ENCODE measurements at places on chromosomes 4 and X.

- DNase-seq: no peak
Observed at GRCh38 chr4:149176039-149176438, 639.6 kb downstream of the IQCM start.

DNA sequence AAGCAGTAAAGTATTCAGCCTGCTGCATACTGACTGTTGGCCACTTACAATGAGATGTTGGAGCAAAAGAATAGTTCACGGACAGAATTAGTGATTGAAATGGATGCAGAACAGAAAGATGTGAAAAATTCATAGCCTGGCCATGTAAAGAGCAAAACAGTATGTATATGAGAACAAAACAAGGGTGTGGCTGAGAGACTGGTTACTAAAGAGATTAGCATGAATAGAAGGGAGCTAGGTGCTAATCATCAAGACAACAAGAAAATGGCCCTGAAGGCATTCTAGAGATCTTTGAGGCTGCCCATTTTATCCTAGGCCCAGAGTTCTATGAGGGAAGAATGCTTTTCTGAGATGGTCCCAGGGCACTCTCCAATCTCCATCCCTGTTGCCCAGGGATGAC lies 208.5 kb downstream of the ARHGEF9 start:
- no peak for DNase-seq

DNA sequence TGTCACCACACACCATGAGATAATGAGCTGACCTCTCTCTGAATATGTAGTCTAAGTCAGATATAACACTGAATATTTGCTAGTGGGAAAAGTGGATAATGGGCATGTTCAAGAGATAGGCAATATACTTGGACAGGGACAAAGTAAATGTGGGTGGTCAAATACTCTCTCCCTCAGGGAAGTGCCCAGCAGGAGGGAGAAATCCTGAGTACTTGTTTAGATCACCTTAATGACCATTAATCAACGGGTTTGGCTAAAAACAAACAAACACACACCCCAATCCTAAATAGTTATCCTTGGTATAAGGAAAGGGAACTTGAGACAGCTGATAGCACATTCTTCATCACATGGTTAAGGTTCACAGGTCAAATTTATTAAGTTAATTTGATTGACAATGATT lies 933.5 kb downstream of the C4orf33 start:
- no peak for DNase-seq

DNA sequence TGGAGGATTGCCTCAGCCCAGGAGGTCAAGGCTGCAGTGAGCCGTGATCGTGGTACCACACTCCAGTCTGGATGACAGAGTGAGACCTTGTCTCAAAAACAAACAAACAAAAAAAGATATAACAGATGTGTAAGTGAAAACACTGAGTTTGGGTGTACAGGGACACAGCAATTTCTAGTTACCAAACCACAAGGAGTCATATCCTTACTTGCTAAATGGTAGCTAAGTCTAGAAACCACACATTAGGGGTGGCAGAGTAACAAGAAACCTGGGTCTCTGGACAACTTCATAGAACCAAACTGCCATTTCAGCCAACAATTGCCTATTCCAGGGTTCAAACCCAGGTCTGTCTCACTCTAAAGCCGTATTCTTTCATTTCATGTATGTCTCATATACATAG lies 20.8 kb downstream of the PPEF2 start:
- DNase-seq: no peak

DNA sequence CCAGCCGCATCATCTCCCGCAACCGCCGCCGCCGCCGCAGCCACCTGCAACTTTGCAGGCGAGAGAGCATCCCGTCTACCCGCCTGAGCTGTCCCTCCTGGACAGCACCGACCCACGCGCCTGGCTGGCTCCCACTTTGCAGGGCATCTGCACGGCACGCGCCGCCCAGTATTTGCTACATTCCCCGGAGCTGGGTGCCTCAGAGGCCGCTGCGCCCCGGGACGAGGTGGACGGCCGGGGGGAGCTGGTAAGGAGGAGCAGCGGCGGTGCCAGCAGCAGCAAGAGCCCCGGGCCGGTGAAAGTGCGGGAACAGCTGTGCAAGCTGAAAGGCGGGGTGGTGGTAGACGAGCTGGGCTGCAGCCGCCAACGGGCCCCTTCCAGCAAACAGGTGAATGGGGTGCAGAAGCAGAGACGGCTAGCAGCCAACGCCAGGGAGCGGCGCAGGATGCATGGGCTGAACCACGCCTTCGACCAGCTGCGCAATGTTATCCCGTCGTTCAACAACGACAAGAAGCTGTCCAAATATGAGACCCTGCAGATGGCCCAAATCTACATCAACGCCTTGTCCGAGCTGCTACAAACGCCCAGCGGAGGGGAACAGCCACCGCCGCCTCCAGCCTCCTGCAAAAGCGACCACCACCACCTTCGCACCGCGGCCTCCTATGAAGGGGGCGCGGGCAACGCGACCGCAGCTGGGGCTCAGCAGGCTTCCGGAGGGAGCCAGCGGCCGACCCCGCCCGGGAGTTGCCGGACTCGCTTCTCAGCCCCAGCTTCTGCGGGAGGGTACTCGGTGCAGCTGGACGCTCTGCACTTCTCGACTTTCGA lies 654 bp downstream of the ATOH1 start:
- no peak for DNase-seq

DNA sequence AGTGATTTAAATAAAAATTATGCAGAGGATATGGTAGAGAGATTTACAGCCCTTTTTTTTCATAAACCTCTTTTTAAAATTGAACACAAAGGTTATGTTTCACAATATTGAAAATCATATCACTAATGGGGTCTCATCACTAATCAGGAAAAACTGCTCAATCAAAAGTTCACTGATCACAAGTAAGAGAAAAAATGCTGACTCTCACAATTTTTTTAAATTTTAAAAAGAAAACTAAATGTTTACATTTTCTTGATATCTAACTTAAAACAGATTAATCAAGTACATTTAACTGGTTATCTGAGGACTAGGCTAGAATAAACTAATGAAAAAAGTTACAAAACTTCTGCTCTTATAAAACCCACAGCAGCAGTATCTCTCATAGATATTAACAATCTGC lies 8.5 kb downstream of the LAMTOR3 start:
- DNase-seq: no peak

DNA sequence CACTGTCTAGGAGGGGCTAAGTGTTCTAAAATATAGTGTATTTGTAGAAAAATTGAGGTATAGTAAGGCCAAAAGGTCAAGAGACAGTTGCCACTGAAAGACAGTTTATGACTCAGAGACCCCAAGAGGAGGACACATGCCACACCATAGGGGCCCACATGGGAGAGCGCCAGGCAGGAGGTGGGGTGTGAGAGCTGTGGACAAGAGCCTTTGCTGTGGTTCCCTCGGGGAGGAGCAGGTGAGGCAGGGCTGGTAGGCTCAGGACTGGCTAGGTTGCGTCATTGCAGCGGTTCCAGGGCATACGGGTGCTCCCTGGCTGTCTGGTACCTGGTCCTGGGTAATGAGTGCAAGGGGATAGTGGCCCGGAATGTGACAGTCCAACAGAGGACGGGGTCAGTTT lies 37.6 kb downstream of the CCNQ start:
- no peak for DNase-seq

DNA sequence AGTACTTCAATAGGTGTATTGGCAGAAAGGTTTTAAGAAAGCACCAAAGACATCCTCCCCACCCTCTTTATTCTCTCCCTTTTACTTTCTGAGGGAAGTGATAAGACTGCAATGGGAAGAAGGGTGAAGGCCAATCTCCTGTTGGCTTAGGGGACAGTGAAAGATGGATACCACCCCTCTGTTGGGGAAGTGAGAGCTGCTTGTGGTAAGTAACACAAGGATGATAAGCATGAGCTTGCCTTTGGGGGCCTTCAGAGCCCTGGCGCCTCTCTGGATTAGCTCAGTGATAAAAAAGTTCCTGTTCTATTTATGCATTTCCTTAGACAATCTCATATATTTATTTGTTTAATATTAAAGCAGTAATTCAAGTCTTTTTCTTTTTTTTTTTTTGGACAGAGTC lies 5.2 kb upstream of the KLF8 start:
- no peak for DNase-seq

DNA sequence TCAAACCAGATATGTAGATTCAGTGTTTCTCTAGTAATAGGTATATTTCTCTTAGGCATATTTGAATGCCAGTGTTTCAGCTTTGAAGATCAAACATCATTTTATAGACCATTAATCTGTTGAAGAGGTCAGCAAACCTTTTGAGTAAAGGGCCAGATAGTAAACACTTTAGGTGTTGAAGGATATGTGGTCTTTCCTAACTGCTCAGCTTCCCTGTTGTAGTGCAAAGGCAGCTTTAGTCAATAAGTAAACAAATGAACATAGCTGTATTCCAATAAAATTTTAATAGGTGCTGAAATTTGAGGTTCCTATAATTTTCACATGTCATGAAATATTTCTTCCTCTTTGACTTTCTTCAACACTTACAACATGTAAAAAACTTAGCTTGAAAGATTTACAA lies 201.6 kb downstream of the ADGRL3 start:
- no peak for DNase-seq

GRCh38 chrX:154023276-154024000 lies 3.7 kb upstream of the IRAK1 start:
- DNase-seq: no peak

DNA sequence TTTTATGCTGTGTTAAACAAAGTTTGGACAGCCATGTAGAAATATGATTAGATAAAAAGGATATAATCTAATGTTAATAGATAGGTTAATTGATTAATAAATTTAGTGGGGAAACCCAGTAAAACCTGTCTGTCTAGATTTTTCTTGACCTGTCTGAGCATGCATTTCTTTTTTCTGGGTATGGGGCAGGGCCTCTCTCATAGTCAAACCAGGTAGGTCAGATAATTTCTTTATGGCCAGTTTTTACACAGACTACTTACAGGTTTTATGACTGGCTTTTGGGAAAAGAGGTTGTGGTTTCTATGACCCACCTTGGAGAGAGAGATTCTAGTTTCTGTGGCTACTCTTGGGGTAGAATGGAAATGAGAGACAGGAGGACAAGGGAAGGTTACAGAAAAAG lies 135.6 kb upstream of the EPHA5 start:
- DNase-seq: no peak

- DNase-seq: peak; percentile 97
Observed at GRCh38 chr4:38319456-38320342, 344.3 kb upstream of the KLF3 start.

DNA sequence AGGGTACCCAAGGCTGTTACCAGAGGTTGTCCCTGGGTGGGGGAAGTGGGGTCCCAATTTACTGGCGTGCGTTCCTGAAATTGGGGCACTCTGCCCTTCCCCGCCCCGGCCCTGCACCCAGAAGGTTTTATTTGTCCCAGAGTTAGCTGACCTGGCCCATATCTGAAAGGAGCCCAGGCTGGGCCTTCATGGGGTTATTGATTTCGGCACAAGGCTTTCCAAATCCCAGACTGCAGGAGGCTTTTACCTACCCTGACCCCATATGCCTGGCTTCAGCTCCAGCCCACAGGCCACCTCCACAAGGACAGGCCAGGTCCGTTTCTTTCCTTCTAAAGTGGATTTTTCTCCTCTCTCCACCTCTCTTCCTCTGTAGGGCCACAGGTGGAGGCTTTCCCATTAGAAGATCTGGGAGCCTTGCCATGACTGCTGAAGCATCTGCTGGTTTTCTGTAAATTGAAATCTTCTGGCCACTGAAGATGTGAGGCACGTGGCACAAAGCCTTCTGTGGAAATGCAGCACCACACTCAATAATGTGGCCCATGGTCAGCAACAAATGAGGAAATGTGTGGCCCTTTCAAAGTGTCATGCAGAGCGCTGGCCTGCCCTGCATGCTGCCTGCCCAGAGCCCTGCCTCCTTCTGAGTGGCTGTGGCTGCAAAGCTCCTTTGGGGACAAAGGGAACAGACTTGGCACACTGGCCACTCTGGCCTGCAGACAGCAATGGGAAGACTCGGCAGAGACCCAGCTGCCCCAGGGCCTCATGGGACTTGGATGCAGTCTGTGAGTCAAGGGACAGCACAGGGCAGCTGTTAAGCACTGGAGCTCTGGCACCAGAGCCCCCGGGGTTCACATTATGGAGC lies 43.1 kb upstream of the MTM1 start:
- DNase-seq: no peak

DNA sequence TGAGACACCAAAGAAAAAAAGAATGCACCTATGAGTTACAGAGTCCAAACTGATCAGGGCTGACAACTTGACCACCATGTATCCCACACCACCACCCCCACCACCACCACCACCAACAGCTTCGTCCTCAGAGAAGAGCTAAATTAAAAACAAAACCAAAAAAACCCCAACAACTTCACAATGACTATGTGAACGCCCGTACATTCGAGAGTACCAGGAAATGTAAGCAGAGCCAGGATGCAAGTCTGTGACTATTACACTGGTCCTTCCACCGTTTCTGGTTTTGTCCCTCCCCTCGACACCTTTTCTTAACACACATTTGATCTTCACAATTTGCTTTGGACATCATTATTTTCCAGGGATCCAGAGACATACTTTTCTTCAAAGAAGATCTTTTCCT lies 51.0 kb downstream of the WFS1 start:
- no peak for DNase-seq

GRCh38 chrX:52437212-52437611 lies 58.4 kb upstream of the XAGE1A start:
- no peak for DNase-seq

- no peak for DNase-seq
Observed at GRCh38 chrX:72029483-72030411, 102.0 kb downstream of the RTL5 start.

- no peak for DNase-seq
Observed at GRCh38 chrX:115690511-115691216, 129.7 kb downstream of the PLS3 start.

DNA sequence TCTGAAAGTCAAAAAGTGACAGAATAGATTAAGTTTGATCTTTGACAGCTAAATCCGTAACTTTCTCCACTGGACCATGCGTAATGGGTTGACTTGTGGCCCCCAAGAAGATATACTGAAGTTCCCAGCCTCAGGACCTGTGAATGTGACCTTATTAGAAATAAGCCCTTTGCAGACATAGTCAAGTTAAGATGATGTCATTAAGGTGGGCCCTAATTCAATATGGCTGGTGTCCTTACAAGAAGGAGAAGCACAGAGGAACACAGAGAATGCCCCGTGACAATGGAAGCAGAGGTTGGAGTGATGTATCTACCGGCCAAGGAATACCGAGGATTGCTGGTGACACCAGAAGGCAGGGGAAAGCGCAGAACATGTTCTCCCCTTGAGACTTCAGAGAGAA lies 14.4 kb downstream of the ENPP6 start:
- DNase-seq: no peak

- DNase-seq: no peak
Observed at GRCh38 chrX:23953908-23954269, 46.1 kb downstream of the CXorf58 start.

DNA sequence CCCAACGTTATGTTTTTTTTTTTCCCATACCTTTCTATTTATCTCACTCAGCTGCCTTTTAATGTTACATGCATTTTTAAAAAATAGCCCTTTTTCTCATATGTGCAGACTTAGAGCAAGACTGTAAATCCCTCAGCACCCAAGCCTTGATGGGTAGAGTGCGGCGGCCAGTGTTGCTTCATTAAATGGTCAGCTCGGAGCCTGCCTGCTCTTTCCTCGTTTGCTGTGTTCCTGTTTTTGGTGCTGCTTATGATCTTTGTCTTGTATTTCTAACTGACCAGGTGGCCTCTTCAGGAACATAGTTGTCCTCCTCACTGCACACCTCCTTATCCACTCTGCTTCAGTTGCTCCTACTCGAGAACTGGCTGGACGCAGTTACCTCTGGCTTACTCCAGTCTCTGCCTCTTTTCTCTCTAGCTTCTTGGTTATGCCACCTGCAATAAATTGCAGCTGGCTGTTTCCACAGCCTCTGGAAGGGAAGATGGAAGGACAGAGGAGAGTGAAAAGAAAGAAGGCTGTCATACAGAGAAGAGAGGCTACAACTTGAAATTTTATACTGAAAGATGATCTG lies 10.7 kb downstream of the RBPJ start:
- no peak for DNase-seq
